ENCODE measurements at places on chromosomes 5 and 9.

- DNase-seq: no peak
Measured at GRCh38 chr9:134812343-134812673, 68.3 kb upstream of the FCN2 start.

GRCh38 chr9:120758544-120758943 is 34.7 kb downstream of the FBXW2 start:
- DNase-seq: no peak

DNA sequence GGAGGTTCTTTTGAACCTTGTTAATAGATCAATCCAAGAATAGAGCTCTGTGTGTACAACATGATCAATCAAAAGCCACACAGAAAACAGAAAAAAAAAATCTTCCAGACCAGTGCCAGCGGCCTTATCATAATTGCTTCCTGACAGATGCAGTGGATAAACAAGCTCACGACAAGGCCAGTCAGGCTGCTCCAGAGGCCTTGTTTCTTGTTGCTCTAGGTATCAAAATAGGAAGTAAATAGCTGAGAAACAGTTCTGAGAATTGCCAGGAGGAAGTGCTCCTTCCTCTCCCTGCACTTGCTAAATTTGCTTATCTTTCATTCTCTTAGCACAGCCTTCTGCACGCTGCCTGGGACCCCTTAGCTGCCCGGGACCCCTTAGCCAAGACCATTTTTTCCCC is 199.0 kb upstream of the TARS1 start:
- no peak for DNase-seq

DNA sequence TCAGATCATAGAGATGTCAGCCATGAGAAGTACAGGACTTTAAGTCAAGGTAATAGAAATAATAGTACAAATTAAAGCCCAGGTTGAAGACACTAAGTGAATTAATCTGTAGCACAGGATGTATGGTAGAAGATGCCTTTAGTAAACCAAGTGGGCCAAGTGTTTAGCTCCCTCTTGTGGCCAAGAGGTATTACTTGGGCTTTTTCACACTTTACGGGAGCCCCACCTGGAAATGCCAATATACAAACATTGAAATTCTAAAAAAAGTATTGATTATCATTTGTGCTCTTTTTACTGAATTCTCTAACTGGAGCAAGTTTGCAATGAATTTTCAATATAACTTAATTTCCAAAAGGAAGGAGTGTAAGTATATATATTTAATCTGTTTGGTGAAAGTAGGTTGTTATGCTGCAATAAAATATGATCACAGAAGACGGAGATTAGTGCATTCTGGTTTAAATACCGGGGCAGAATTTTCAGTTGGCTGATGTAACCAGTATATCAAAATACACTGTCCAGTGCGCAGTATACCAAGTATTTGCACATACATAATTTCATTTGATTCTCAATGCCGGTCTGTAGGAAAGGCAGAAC is 84.7 kb downstream of the PARP8 start:
- DNase-seq: no peak

DNA sequence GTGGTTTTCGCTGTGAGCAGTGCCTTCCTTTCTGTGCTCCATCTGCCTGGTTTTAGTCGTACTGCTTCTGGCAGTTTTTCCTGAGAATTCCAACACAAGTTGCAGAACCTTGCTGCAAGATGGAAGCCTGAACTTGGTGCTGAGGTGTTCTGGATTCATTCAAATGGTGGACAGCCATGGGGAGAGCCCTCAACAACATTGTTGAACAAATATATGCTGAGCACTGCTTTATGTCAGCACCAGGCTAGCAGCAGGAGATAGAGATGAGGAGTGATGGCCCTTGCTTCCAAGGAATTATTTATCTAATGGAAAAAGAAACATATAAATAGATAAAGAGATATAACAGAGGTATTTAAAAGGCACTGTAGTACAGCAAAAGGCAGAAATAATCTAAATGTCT is 7.3 kb upstream of the RPS6 start:
- DNase-seq: no peak

DNA sequence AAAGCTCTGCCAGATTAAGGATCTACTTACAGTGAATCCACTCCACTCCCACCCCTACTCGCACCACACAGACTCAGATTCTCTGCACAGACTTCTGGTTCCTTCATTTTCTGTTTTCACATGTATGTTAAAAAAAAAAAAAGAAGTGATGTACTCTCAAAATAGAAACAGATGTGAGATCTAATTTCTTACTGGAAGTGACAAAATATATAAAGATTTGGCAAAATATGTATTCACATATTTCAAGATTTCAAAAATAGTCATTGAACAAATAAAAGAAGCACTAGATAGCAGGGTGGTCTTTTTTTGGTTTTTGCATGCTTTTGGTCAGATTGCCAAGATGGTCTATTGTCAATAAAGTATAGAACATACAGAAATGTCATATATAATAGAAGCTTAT is 379.2 kb downstream of the TMEM167A start:
- no peak for DNase-seq

DNA sequence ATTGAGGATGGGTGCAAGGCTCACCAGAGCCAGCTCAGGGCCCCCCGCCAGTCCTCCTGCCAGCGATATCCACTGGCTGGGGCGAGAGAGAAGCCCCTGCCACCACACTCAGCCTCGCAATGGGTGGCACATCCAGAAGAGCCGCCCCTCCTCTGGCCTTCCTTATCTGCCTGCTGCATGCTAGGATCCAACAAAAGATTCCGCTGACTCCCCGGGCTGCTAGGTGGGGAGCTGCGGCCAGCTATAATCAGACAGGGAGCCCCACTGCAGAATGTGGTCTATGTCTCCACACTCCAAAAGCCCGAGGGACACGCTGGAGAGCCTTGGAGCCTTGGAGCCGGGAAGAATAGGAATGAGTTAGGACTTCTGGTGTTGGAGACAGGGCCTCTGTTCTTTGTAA is 32.8 kb downstream of the COL23A1 start:
- DNase-seq: no peak

GRCh38 chr9:133238851-133239532 is 29.9 kb upstream of the OBP2B start:
- DNase-seq: peak; percentile 63

- DNase-seq: no peak
Measured at GRCh38 chr5:180803181-180804128, 849 bp upstream of the MGAT1 start.

- no peak for DNase-seq
Measured at GRCh38 chr9:6905850-6906375, 148.1 kb downstream of the KDM4C start.

DNA sequence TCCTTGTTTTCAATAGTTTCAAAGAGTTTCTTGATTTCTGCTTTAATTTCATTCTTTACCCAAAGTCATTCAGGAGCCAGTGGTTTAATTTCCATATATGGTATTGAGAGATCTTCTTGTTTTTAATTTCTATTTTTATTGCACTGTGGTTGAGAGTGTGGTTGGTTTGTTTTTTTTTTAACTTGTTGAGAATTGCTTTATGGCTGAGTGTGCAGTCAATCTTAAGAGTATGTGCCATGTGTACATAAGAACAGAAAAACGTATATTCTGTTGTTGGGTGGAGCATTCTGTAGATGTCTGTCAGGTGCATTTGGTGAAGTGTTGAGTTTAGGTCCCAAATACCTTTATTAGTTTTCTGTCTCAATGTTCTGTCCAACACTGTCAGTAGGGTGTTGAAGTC is 26.7 kb upstream of the IPPK start:
- no peak for DNase-seq

DNA sequence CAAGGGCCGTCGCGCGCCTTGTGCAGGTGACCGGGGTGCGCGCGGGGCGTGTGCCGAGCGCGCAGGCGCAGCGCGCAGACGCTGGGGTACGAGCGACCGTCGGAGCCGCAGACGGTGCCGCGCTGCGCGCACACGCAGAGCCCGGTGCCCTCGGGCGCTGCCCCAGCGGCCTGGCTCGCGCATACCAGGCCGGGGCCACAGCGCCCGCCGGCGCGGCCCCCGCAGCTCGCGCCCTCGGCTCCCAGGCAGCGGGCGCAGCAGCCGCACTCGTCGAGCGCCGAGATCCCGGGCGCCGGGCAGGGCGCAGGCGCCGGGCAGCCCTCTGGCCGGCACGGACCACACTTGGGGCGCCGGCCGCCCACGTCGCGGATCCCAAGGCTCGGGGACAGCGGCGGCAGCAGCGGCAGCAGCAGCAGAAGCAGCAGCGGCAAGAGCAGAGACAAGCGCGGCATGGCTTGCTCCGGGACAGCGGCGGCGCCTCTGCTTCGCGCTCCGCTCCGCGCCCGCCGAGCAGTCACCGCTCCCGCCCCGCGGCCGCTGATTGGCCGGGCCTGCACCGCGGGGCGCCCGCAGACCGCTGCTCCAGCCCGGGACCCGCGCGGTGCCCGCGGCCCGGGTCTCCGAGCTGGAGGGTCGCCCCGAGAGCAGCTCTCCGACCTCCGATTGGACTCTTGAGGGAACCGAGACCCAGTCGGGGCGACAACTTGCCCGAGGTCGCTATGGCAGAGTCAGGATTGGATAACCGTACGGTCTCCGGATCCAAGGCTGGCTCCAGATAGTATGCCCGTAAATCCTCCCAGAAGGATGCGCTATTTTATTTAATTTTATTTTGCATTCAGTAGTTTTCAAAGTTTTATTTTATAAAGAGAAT is at the start of gene IGFBPL1:
TSS of gene IGFBPL1 (minus strand) at position 482 of the 871 bp plus-strand sequence. CDS start at position 452, 30 bp downstream.
- DNase-seq: peak; percentile 70

GRCh38 chr5:78603636-78604175 is 44.9 kb downstream of the LHFPL2 start:
- DNase-seq: no peak

DNA sequence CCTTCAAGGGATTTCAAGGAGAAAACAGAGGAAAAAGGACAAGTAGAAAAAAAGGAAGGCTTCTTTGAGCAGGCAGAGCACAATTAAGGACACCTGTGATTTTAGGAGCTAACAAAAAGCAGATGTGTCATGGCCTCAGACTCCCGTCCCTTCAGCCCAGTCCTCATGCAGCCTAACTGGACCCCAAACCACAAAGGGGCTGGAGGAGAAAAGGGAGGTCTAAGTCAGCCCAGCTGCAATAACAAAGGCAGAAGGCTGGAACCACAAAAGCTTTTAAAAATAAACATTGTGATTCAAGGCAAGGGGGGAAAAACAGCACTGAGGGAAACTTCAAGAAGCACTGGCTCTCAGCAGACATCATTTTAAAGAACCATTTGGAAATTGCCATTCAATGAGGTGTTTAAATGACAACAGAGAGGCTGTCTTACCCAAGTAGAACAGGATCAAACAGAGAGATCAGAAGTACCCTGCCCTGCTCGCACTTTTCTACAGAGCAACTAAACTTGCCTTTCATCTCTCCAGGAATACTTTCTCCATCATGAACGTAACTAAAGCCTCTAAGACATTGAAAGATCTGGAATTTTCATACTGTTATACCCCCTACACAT is 89.3 kb downstream of the SEMA5A start:
- DNase-seq: no peak

DNA sequence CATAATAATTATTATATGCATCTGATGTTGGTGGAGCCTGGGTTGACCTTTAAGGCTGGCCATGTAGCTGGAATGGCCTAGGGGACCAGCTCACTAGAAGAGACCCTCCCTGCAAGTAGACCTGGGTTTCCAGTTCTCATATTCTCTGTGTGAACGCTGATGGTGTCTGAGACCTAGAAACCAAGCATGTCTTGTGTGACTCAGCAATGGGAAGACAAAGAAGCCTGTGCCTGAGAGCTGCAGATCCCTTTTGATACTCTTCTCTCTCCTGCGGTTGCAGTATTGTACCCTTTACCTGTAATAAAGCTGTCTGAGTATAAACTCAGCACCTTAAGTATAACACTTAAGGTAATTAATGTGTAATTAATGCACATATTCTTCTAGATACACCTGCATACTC is 22.2 kb downstream of the C9orf152 start:
- no peak for DNase-seq

DNA sequence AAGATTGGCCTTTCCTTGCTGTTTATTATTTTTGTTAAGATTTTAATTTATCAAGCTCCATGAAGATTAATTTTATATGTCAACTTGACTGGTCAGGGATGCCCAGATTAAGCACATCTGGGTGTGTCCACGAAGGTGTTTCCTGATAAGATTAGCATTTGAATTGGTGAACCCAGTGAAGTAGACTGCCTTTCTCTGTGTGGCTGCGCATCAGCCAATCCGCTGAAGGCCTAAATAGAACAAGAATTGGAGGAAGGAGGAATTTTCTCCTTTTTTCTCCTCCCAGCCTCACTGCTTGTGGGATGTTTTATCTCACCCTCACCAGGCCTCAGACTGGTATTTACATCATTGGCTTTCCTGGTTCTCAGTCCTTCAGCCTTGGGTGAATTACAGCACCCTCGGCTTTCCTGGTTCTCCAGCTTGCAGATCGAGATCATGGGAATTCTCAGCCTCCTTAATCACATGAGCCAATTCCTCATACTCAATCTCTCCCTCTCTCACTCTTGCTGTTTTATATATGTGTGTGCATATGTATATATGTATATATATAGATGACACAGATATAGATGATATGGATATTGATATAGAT is 135.4 kb upstream of the SPEF2 start:
- no peak for DNase-seq

DNA sequence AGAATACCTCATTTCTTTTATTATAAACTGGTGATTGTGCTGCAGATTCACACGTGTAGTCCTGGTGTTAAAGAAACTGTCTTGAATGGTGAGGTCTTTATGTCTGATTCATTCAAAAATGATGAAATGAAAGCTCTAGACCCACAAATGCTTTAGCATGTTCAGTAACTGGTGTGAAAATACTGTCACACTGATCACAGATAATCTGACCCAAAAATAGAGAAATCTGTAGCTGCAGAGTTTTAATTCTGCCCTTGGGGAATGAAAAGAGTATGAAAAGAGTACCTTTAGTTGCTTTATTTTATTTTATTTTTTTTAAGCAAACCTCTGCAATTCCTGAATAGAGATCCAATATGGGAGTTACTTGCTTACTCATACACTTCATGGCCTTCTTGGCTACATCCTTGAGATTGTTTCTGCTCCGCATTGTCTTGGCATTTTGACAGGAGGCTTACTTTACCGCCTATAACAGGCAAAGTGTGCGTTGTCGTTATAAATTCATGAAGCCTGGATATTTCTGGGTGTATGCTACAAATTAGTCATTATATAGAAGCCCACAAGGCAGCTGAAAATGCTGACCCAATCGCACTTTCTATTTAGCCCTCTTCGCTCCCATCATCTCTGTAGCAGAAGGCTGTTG is 2.7 kb downstream of the RGMB start:
- DNase-seq: no peak

DNA sequence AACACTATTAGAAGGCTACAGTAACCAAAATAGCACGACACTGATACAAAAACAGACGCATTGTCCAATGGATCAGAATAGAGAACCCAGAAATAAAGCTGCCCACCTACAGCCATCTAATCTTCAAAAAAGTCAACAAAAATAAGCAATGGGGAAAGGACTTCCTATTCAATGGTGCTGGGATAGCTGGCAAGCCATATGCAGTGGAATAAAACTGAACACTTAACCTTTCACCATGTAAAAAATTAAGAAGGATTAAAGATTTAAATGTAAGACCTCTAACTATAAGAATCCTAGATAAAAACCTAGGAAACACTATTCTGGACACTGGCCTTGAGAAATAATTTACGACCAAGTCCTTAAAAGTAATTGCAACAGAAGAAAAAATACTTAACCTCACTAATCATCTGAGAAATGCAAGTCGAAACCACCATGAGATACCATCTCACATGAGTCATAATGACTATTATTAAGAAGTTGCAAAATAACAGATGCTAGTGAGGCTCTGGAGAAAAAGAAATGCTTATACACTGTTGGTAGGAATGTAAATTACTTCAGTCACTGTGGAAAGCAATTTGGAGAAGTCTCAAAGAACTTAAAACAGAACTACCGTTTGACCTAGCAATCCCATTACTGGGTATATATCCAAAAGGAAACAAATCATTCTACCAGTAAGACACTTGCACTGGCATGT is 203.3 kb upstream of the CDH9 start:
- DNase-seq: no peak

Data from glutamatergic neuron (in vitro differentiated cells).